ENCODE measurements at places on chromosomes 6 and 20.

GRCh38 chr6:15475872-15476271, 187.0 kb downstream of the DTNBP1 start:
- no peak for DNase-seq

GRCh38 chr20:23165307-23165750, 79.2 kb upstream of the CD93 start:
- no peak for DNase-seq

DNA sequence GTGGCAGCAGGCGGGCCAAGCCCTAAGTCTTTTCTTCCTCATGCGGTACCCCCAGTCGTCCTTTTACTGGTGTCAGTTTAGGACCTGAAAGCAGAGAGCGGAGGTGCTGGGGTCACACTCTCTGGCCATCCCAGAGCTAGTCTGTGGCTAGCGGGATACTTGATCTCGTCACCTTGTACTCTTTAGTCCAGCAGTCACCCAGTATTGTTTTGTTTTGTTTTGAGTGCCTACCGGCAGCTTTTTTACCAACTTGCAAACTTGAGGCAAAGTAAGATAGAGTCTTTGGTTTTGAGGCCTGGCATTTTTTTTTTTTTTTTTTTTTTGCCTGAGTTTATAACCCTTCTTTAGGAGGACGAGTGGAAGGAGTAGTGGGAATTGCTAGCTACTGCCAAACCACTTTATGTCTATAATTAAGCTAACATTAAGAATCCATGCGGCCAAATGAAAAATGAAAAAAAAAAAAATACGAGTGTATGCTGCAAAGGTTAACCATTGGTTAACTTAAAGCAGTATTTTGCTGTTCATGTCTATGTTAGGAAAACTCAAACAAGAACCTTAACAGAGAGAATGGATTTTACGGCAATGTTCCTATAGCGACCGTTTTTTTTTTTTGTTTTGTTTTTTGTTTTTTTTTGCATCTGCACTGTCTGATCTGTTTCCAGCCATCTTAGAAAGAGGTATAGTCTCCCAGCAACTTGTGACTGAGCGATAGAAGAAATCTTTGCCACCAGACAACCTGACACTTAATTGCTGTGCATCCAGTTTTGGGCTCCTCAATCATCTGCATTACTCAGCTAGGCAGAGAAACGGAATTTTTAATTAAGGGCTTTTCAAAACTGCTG, 56.9 kb downstream of the FAM217A start:
- no peak for DNase-seq

DNA sequence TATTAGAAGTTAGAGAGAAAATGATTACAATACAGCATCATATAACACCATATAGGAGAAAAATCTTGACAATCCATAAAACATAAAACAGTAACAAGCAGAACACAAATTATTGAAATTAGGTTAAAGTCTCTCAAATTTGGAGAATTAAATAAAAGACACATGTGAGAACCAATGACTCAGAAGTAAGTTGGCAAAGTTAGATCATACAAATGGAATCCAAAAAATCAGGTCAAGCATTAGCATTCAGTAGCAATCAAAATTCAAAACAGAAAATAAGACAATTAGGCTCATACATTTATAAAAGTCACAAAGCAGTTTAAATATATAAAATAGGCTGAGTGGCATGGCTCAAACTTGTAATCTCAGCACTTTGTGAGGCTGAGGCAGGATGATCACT, 775.6 kb downstream of the PHF3 start:
- no peak for DNase-seq

DNA sequence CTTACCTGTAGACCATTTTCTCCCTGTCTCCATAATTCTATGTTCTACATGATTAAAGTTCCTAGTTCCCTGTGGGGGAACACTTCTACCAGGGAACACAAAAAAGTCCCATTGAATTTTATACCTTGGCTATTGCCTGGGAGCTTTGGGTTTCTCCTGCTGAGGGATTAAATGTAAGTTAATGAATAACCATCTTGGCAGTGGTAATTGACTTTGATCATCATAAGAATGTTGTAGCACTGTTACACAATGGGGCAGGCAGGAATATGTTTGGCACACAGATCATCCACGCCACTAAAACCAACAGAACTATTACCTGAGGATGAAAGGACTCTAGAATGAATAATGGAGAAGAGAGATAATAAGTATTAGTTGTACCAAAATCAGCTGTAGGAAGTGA, 1106.2 kb upstream of the GJE1 start:
- DNase-seq: no peak

- no peak for DNase-seq
Measured at GRCh38 chr20:33250666-33251065, 14.9 kb downstream of the BPIFA1 start.

DNA sequence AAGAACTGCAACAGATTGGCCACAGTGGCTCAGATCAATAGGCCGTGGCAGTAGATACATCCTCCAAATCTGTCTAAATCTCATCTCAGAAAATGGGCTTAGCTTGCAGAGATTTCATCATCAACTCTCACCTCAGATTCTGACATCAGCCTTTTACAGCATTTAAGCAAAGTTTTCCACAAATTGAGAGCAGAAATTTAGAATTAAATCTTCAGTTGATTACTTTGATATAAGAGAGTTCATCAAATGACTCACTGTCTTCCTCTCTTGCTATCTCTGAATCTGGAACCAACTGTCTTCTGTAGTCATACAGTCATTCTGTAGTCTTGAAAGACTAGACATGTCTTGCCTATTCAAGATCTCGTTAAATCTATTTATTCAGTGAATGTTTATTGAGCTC, 45.2 kb upstream of the CTAGE9 start:
- DNase-seq: no peak

DNA sequence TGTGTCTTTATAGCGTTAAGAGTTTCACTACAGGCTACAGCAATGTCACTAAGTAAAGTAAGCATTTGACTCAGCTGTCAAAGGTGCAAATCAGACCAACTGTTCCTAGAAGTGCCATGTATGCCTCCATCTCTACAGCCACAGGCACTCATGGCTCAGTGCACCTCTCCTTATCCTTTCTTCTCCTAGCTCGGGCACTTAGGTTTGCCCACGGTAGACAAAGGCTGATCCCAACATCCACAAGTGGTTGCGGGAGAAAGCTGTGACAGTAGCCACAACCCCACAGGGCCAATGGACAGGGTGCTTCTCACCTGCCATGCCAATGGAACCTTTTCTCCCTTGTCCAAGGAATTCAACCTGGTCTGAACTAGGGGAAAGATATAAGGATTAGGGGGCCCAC, 228.5 kb upstream of the EXOC2 start:
- DNase-seq: no peak

- DNase-seq: no peak
Measured at GRCh38 chr6:89221971-89222711, 5.0 kb upstream of the GABRR1 start.

DNA sequence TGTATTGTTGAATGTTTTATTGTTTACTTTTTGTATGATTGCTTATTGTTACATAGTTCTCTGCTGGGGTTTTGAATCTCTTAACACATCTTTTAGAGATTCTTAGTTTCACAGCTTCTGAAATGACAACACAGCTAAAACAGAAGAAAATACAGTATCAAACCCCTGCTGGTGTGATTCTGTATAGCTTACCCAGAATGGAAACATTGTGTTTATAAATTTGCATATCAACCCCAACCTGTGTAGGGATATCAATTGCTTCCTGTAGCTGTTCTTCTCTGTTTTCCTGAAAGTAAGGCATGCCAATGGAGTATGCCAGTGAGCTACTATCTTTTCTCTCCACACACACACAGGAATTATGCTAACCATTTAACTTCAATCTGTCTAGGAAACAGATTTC, 64.3 kb upstream of the ID4 start:
- no peak for DNase-seq

- DNase-seq: no peak
Measured at GRCh38 chr6:150272976-150273315, 95.9 kb upstream of the IYD start.

DNA sequence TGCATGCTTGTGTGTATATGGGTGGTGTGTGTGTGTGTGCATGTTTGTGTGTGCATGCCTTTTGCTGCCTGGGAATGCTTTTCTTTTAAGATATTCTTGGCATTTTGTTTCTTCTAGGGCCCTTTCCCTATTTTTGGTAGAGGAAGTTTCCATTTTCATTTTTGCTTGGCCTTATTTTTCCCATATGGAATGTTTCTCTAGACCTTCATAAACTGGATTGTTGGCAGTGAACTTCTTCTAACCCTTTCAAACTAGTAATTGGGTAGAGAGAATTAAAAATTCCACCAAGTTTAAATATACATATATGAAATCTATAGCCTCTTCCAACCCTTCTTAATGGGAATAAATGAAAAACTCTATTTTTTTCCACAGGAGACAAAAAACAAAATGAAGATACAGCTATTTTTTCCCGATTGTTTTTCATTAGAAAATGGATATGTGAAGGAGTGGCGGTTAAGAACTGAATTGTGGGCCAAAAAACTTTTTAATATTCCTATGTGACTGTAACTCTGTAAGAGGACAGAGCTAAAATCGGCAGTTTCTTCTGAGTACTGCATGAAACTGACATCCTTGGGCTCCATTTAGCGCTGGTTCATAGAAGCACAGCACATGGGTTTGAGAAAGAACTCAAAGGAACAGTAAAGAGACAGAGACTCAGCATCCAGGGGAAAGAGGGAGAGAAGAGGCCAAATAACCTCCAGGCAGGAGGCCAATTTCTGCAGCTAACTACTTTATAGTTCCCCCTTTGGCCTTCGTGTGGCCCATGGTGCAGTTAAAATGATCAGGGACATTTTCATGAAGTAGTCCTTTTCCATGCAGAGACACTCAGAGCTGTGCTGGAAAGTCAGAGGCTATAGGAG, 102.1 kb downstream of the TMEM170B start:
- DNase-seq: no peak

- DNase-seq: peak; percentile 61
Measured at GRCh38 chr6:90080876-90081481, 186.7 kb downstream of the GJA10 start.

DNA sequence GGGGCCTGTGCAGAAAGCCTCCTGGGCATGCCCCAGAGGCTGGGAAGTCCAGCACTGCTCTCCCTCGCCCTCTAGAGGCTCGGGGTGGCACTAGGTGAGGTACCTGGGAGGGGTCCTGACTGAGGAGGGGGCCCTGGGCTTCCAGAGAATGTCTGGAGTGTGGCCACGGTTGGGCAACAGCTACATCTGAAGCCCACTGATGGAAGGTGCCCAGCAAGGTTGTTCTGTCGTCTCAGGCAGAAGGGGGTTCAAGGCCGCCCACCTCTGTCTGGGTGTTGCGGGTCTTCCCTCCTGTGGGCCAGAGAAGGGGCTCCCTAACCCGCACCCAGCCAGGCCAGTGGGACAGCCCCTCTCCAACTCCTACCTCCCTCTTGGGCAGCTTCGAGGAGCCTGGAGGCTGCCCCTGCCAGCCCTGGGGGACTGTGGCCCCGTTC, 11.4 kb upstream of the VEGFA start:
- DNase-seq: no peak

GRCh38 chr6:43856005-43856765, 86.2 kb downstream of the VEGFA start:
- DNase-seq: no peak

DNA sequence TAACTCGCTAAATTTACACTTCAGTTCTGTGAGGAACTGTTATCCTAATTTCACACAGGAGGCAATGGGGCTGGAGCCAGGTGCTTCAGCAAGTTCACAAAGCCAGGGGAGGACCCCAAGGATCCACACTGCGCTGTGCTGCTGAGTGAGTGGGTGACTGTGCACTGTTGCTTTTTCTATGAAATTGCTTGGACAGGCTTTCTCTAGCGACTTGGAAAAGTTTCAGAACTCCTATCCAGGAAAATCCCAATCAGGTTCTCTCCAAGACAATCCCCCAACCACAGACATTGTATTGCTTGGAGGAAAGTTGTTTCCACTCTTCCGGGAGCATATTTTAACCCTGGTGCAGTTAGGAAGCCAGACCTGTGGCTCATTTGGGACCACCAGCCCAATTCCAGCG, 175.9 kb upstream of the CST7 start:
- DNase-seq: no peak

DNA sequence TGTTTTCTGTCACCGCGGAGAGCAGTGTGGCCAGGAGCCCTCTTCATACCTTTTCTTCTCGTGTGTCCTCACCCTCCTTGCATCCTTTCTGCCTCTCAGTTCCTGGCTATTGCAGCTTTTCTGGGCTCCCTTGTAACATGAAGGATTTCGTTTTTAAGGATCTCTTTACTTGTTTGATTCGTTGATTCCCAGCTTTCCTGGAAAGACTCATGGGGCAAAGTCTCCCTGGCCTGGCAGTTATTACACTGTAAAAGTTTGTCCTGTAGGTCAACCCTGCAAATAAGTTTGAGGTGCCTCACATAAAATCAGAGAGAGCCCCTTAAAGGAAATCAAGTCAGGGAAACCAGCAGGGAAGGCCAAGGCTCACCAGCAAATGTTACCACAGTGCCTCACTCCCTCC, 70.1 kb downstream of the ISM1 start:
- no peak for DNase-seq

DNA sequence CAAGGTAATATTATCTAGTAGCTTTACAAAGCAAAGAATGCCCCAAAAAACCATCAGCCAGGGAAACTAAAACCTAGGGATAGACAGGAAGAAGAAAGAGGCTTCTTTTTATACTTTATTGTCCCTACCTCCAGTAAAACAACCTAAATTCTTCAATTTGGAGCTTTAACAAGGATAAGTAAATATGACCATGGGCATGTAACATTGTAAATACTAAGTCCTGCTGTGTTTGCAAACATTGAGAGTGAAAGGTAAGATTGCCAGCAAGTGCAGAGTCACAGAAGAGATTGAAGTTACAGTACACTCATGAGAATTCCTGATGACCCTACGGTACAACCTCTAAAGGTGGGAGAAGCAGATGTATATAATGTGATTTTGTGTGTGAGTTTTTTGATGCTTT, 117.2 kb downstream of the FOXO3 start:
- DNase-seq: no peak

DNA sequence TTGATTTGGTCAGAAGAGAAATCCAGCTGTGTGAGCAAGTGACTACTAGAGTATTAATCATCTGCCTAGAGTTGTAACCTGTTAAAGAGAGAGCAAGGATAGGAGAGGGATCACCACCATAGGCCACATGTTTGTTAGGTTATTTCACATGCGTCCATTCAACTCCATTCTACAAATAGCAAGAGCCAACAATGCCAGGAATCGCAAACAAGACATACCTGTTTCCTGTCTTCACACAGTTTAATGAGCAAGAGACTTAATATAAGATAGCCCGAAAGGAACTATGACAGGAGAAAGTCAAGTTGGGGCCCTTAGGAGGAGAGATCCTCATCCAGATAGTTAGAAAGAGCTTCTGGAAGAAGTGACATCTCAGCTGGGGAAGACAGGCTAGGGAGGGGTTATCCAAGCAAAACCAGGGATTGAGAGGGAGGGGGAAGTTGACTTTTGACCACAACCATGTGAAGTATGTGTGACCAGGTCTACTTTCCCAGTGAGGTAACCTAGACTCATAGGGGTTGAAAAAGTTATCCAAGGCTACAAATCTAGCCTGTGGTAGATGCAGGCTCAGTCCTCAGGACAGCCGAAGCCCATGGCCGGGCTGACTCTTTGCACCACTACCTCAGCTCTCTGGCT, 147.4 kb downstream of the ALDH8A1 start:
- no peak for DNase-seq

- no peak for DNase-seq
Measured at GRCh38 chr6:150588888-150589499, 10.7 kb upstream of the PLEKHG1 start.

Measured in stimulated activated CD4-positive, alpha-beta T cell treated with anti-CD3 and anti-CD28 coated beads, Interleukin-12 subunit alpha, Interleukin-12 subunit beta, amount 100 ng/mL, for 4 hours (primary cell).